Cardiac atrium fibroblast (primary cell): ENCODE measurements at places on chromosomes 7 and 10. TPM values are rescaled to one million over a fixed set of nuclear protein-coding genes. Genes with fewer than 3 reads are reported as not detected.

Gene UNC5B
- 54.9 and 89.7 TPM in 2 replicates for total RNA-seq

Gene RPEL1
- total RNA-seq: under 0.01 TPM in 1 of 2 replicates, not detected in the other

Gene SLC26A4
- 0.16 and 0.18 TPM in 2 replicates for total RNA-seq

Gene MET
- total RNA-seq: 3.9 and 8.1 TPM in 2 replicates

Gene GPR158
- 4.9 and 10.3 TPM in 2 replicates for total RNA-seq

Gene MBL2
- total RNA-seq: not detected in 2 replicates

Gene ASB10
- total RNA-seq: not detected in 2 replicates

Gene FGFBP3
- not detected in 2 replicates for total RNA-seq

Gene C7orf57
- not detected in 2 replicates for total RNA-seq

Gene CLRN3
- not detected in 2 replicates for total RNA-seq

Gene CELF2
- total RNA-seq: 11.9 and 23.0 TPM in 2 replicates

Gene GIMAP2
- 0.81 and 5.2 TPM in 2 replicates for total RNA-seq

Gene ZNF862
- 3.4 and 4.0 TPM in 2 replicates for total RNA-seq
